NCI-H226 (cell line): ENCODE measurements at places on chromosomes 7 and 10.

- DNase-seq: no peak
Measured at GRCh38 chr10:17022466-17022825, 107.2 kb downstream of the CUBN start.

GRCh38 chr10:84198206-84198915, 4.0 kb downstream of the CDHR1 start:
- DNase-seq: no peak

- DNase-seq: peak; percentile 30
Measured at GRCh38 chr10:73413108-73413527, 740 bp downstream of the ANXA7 start.

GRCh38 chr7:146119002-146119401, 2.4 kb downstream of the CNTNAP2 start:
- no peak for DNase-seq

DNA sequence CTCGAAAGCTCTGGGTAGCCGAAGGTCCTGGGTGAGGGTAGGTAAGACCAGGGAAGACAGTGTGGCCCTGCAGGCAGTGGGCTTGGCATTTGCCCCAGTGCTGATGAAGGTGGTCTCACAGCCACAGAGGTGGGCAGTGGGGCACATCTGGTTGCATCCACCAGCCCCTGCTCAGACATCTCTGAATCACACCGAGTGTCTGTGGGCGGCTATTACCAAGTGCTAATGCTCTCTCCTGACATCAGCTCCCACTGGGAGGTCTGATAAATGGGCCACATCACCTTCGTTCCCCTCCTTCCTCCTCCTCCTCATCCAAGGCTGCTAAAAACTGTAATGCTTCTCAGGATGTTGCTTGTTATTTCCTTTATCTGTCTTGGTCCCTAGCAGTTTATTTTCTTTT, 330.9 kb upstream of the COBL start:
- DNase-seq: no peak

GRCh38 chr10:77004917-77005564, 632.6 kb downstream of the KCNMA1 start:
- peak; percentile 17 for DNase-seq

DNA sequence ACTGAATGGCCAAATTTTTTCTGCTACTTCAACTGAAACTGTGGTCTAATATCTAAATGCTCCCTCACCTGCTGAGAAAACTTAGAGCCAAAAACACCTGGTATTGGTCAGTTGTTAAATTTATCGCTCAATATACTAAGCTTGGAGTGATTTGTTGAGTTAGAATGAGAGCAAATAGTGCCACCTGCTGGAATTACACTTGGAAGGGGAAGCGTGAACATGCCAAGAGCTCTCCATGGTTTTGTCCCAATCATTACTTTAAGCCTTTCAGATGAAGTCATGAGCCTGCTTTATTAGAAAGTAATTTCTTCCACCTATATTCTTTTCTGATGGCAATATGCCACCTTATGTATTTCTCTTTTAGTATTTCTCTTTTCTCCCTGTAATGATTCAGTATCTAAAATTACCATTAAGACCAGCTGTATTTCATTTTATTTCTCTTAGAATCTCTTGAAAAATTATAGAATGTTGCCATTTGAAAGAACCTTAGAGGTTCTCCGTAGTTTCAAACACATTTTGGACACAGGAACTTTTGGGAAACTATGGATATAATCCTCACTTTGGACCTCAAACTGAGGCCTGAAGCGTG, 447.8 kb upstream of the C7orf33 start:
- no peak for DNase-seq

DNA sequence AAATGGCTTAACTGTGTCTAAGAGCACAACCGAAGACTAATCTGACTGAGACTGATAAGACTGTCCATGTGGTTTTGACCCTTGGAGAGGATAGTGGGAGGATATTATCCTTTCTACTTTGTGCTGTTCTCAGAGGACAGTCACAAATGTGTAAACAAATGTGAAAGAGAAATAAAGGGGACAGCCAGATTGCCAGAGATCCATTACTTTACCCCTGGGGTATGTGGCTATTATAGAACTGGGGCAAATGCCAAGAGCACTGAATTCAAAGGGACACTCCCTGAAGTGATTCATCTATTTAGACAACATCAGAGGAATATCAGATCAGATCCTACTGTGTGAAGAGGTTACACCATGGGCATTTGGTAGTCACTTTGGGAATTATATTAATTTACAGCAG, 154.7 kb downstream of the RNLS start:
- peak; percentile 12 for DNase-seq

DNA sequence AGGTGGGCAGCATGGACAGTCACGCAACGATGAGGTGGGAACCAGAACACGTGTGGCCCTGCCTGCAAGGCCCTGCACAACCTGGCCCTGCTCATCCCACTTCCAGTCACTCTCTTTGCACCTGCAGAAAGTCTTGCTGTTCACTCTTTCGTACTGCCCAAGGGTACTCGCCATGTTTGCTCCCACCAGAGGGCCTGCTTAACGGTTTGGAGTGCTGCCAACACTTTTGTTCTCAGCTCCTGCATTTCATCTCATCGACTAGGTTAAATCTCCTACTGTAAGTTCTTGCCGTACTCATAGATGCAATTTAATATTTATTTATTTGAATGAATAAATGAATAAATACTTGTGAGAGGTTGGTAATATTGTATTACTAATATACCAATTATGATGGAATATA, 315.3 kb downstream of the SDK1 start:
- DNase-seq: no peak

- DNase-seq: peak; percentile 92
Measured at GRCh38 chr7:24981171-24981951, 1.4 kb upstream of the OSBPL3 start.

GRCh38 chr7:114086537-114086913, 167.7 kb upstream of the PPP1R3A start:
- no peak for DNase-seq
